Kidney capillary endothelial cell (primary cell): ENCODE measurements at places on chromosomes 13 and 19.

GRCh38 chr19:33437393-33437820, 63.9 kb downstream of the CEBPG start:
- DNase-seq, result no peak

DNA sequence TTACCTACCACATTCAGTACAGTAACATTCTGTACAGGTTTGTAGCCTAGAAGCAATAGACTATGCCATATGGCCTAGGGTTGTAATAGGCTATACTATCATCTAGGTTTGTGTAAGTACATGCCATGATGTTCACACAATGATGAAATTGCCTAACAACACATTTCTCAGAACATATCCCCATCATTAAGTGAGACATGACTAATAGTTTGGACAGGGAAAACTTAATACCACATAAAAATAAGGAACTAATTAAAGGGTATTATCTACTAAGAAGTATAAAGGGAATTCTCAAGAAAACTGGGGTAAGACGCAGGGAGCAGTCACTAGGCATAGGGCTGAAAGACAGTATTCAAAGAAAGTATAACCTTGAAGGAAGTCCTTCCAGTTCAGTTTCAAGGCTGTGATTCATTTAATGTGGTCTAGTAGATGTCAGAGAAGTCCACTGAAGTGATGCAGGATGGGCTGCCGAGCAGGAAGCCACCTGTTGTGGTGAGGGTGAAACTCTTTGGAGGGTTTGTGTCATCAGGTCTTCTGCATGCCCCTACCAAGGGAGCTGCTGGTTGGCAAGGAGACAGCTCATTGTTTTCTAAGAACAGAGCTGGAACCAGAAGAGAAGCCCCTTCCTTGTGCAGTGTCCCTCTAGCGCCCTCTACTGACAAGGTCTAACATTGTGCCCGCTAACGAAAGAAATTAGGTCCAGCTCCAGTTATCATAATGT, 122.9 kb downstream of the OLFM4 start:
- peak; percentile 6 for DNase-seq

DNA sequence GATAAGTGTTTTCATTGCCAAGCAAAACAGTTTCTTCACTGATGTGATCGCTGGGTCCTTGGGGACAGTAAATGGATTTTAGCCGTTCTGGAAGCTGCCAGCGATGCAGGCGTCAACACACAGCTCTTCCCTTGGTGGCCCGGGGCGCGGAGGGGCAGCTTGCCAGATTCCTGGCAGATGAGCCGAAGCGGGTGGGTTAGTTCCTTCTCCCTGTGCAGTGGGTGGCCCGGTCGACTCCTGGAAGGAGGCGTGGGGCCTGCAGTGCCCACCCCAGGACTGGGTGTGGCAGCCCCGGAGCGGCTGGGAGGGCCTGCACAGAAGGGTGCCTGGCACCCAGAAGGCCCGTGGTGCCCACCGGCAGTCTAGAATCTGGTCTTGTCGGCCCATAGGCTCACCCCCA, 69.0 kb downstream of the KDM4B start:
- no peak for DNase-seq

DNA sequence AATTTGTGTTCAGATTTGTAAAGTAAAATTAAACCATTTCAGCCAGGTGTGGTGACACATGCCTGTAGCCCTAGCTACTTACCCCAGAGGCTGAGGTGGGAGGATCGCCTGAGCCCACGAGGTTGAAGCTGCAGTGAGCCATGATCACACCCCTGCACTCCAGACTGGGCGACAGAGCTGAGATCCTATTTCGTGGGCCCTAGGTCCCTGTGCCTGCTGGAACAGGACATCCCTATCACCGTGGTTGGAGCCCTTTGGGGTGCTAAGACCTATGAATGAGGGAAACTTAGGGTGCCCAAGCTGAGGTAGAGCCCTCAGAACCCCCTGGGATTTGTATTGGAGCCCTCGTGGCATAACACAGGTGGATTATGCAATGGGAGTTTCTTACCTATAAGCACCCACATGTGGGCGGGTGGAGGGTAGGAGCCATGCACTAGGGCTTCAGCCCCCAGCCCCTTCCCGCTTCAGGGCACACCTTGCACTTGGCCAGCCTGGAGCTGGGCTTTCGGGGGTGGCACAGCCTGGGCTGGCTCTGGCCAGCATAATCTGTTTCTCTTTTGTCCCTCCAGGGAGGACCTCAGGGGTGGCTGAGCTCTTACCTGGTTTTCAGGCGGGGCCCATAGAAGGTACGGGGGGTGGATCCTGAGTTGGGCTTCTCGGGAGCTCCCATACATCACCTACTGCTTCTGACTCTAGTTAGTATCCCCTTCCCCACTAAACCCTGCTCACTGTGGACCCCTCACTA, 7.2 kb upstream of the USF2 start:
- no peak for DNase-seq

GRCh38 chr13:38862443-38862842, 128.2 kb downstream of the STOML3 start:
- DNase-seq, result no peak

GRCh38 chr19:21143428-21143827, 1.6 kb downstream of the ZNF431 start:
- no peak for DNase-seq

GRCh38 chr13:97077341-97077740, 83.1 kb upstream of the OXGR1 start:
- DNase-seq, result no peak
